Stomach (tissue), 19 donors: ENCODE measurements at places on chromosomes 6 and 20. TPM values are rescaled to one million over a fixed set of nuclear protein-coding genes. Genes with fewer than 3 reads are reported as not detected.

The CTAGE9 gene
- not detected for polyA plus RNA-seq

The UBD gene
- 4.0 TPM for polyA plus RNA-seq

The SLC25A27 gene
- polyA plus RNA-seq: 35.3 TPM

The ULBP2 gene
- 0.31 TPM for polyA plus RNA-seq

The SNAP25 gene
- polyA plus RNA-seq: 2.8 TPM

The ANGPT4 gene
- polyA plus RNA-seq: not detected

The CALHM5 gene
- polyA plus RNA-seq: 0.15 TPM

The SPATS1 gene
- polyA plus RNA-seq: not detected

The RIPPLY2 gene
- polyA plus RNA-seq: 1.5 TPM

The MAPK14 gene
- polyA plus RNA-seq: 26.1 TPM

The TNFRSF21 gene
- polyA plus RNA-seq: 24.7 TPM

The BPI gene
- polyA plus RNA-seq: 0.44 TPM

The THBS2 gene
- polyA plus RNA-seq: 0.87 TPM

The TMEM170B gene
- polyA plus RNA-seq: 1.1 TPM

The MYT1 gene
- polyA plus RNA-seq: not detected

The QKI gene
- 20.2 TPM for polyA plus RNA-seq

The GNRH2 gene
- not detected for polyA plus RNA-seq

The OTOR gene
- not detected for polyA plus RNA-seq

The RAET1L gene
- polyA plus RNA-seq: 5.0 TPM
